ENCODE measurements at places on chromosomes 7 and 10.

GRCh38 chr7:115680921-115681320 lies 349.6 kb downstream of the TFEC start:
- no peak for DNase-seq

DNA sequence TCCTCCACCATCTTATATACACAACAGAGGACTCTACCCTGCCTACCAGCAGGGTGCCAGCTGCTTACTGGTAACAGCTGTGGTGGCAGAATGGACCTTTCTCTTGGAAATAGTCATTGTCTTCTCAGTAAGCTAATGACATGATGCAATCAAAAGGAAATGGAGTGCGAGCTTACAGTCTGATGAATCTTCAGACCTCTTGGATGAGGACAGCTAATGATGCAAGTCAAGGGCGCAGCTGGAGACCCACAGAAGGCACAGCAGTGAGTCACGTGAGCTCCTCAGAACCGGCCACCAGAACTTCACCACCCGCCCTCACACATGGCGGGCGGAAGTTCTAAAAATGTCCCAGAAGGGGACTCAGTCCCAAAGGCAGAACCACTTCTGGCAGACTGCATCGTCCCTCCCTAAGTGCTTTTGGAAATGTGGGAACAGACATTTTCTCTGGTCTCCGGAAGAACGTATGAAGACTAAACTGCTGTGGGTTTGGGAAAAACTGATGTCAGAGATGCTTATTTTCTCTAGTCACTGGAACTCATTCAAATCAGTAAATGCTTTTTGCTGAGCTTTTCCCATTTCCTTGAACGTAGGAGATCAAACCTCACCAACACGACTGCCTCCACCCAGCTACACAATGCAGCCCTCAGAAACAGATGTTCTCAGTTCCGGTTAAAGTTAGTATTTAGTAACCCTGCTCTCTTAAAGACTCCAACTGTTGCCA lies 96.4 kb downstream of the FAS start:
- no peak for DNase-seq

- DNase-seq = no peak
These were observed 284.9 kb downstream of the FGFR2 start for GRCh38 chr10:121313119-121313875.

GRCh38 chr7:140018125-140019043 lies 44.4 kb downstream of the PARP12 start:
- no peak for DNase-seq

DNA sequence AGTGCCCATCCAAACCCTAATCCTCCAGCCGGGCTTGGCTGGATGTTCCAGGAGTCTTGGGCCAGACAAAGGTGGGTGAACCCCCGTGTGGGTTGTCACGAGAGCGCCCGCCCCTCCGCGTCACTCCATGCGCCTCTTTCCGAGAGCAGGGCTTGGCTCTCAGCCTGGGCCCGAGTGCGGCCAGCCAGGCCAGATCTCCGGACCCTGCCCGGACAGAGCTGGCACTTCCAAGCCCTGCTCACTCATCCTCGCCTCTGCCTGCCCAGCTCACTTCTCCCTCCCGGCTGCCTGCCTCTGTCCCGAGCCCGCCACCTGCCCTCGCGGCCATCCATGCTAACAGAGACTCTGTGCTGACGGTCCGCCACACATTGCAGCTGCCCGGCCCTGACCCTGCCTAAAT lies 34.6 kb downstream of the AGAP3 start:
- no peak for DNase-seq

DNA sequence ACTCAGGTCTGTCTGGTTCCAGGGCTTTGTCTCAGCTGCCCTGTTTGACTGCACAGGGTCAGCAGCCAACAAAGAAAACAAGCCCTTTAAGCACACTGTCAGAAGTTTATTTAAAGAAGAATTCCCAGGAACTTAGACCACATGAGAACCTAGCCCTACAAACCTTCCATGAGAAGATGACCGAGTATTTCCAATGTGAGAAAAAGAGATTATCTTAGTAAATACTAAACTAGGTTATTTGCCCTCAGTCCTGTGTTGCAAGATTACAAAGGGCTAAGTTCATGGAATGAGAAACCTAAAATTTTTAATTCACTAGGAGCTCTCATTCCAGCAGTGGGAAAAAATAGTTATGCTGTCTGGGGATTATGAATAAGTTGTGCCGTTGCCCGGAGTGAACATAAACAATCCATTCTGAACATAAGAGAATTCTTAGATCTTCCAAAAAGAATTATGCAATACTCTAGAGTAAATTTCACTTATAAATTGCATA lies 46.7 kb downstream of the NOC3L start:
- DNase-seq = no peak

All from CD4-positive, alpha-beta T cell treated with Interleukin-12 subunit alpha and Interleukin-12 subunit beta, for 1 hour (primary cell).